Activated CD4-positive, alpha-beta T cell treated with anti-CD3 and anti-CD28 coated beads for 36 hours (primary cell): ENCODE measurements at places on chromosomes 5 and 9. TPM values are rescaled to one million over a fixed set of nuclear protein-coding genes. Genes with fewer than 3 reads are reported as not detected.

GRCh38 chr9:36897478-36897877 is 136.6 kb downstream of the PAX5 start:
- DNase-seq = no peak

GRCh38 chr5:18546591-18546990 is 912.3 kb downstream of the TAF11L14 start:
- no peak for DNase-seq

GRCh38 chr5:162641142-162641813 is 573.7 kb downstream of the GABRG2 start:
- no peak for DNase-seq

- peak; percentile 45 for DNase-seq
Measured at GRCh38 chr5:57181154-57181553, 7.3 kb downstream of the GPBP1 start.

- no peak for DNase-seq
Measured at GRCh38 chr5:172574871-172575223, 66.2 kb upstream of the NEURL1B start.

DNA sequence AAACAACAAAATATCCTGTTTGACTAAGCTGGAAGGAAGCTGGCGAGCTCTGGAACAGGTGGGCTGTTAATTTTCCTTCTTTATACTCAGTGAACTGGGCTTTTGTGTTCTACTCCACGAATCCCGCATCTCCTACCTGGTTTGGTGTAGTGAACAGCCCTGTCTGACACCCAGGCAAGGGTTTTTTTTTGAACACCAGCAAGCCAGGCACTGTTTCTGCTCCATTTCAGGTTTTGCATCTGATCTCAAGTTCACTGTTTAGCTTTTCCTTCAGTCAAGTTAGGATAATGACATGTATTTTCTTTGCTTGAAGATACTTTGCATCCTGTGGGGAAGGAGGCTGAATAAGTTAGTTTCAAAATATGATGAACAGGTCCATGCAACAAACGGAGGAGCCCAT is 204.5 kb downstream of the SEMA6A start:
- DNase-seq = no peak

GRCh38 chr9:121684381-121685145 is 33.1 kb downstream of the DAB2IP start:
- peak; percentile 62 for DNase-seq

GRCh38 chr9:131999692-132000551 is 79.7 kb downstream of the MED27 start:
- no peak for DNase-seq

DNA sequence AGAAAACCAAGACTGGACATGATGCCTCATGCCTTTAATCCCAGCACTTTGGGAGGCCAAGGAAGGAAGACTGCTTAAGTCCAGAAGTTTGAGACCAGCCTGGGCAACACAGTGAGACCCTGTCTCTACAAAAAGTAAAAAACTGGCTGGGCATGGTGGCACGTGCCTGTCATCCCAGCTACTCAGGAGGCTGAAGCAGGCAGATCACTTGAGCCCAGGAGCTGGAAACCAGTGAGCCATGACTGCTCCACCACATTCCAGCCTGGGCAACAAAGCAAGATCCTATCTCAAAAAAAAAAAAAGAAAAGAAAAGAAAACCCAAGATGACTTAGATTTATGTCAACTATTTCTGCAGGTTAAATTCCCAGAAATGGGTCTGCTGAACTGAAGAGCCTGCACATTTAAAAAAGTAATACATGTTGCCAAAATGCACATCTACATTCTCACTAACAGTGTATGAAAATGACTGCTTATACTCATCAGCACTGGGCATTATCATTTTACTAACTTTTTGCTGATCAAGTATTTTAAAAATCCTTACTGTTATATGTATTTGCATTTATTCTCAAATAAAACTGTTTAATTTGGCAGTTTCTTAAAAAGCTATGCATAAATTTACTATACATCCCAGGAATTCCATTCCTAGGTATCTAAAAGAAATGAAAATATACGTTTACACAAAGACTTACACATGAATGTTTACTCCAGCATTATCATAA is 14.3 kb downstream of the ERMP1 start:
- DNase-seq = no peak

GRCh38 chr5:128197896-128198522 is 114.4 kb downstream of the SLC12A2 start:
- peak; percentile 19 for DNase-seq

Gene ZNF658
- 2.1 TPM for total RNA-seq

Gene LIX1
- total RNA-seq = not detected

Gene PCDHGA8
- not detected for total RNA-seq

Gene ZNF618
- total RNA-seq = 0.11 TPM

Gene DBH
- total RNA-seq = not detected

Gene GMCL2
- total RNA-seq = not detected
